ENCODE measurements at places on chromosomes 12 and 14. TPM values are rescaled to one million over a fixed set of nuclear protein-coding genes. Genes with fewer than 3 reads are reported as not detected.

The SBNO1 gene
- total RNA-seq, result 20.9 TPM

The ADAMTS20 gene
- total RNA-seq, result 4.6 TPM

The LRTM2 gene
- total RNA-seq, result 1.2 TPM

The SIRT4 gene
- total RNA-seq, result not detected

The RFX4 gene
- total RNA-seq, result 2.2 TPM

The KCNH5 gene
- 5.3 TPM for total RNA-seq

The NGB gene
- total RNA-seq, result not detected

The CD163 gene
- total RNA-seq, result 67.7 TPM

The TAS2R19 gene
- total RNA-seq, result 21.9 TPM

The DPY19L2 gene
- 22.9 TPM for total RNA-seq

The CFAP54 gene
- total RNA-seq, result 17.1 TPM

The GPR84 gene
- 2.9 TPM for total RNA-seq

The AVPR1A gene
- 1.9 TPM for total RNA-seq

The LRRK2 gene
- total RNA-seq, result 14.4 TPM

The ZDHHC22 gene
- 0.24 TPM for total RNA-seq

The IFNG-AS1 gene
- total RNA-seq, result 3.9 TPM

The BLOC1S1 gene
- 67.4 TPM for total RNA-seq

The PPFIBP1 gene
- total RNA-seq, result 68.9 TPM

The SLC7A8 gene
- 25.0 TPM for total RNA-seq
